ENCODE measurements at places on chromosomes 2 and 18.

- no peak for DNase-seq
- no peaks in the 10 kb centered on the region for H3K27me3 ChIP-seq
- H3K4me1 ChIP-seq = no peaks in the 10 kb centered on the region
- H3K4me3 ChIP-seq = no peak overlapping the region
- H3K27ac ChIP-seq = no peak overlapping the region
Measured at GRCh38 chr2:221267773-221268425, 304.2 kb downstream of the EPHA4 start.

- H3K36me3 ChIP-seq = no peaks in the 10 kb centered on the region
- peaks cover 19% of the 10 kb centered on the region for H3K4me1 ChIP-seq
- no peak overlapping the region for H3K27ac ChIP-seq
- H3K27me3 ChIP-seq = no peaks in the 10 kb centered on the region
Measured at GRCh38 chr2:88698498-88699233, 7.2 kb downstream of the RPIA start.

GRCh38 chr18:3626929-3627458, 177.0 kb downstream of the TGIF1 start:
- peaks cover 13% of the 10 kb centered on the region for H3K4me1 ChIP-seq
- H3K27me3 ChIP-seq = no peaks in the 10 kb centered on the region
- no peak overlapping the region for H3K4me3 ChIP-seq
- no peaks in the 10 kb centered on the region for H3K36me3 ChIP-seq

DNA sequence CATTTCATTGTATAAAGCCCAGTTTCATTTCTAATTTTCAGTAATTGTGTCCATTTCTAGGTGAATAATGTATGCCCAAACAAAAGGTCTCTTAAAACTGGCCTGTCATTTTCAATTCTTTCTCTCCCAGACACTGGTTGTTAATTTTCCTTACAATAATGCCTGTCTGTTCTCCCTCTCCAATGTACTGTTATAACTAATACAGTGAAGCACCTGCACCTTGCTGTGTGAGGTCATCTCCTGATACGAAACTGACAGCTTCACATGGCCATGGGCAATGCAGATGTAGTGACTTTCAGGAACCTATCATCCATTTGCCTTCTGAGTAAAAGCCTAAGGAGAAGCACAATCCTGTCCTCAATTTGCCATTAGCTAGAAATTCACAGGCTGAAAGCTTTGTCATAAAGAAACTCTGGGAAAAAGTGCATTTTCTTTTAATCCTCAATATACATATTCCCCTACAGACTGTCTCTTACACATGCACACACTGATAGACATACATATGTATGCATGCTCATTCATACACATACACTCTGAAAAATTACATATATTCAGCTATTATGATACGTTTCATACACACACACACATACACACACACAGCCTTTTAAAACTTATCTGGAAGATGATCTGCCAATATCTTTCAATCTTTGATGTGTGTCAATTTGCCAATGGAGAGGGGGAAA, 1030.3 kb downstream of the TDRD15 start:
- no peak for DNase-seq
- no peak overlapping the region for H3K27ac ChIP-seq
- no peaks in the 10 kb centered on the region for H3K4me1 ChIP-seq
- H3K36me3 ChIP-seq = no peaks in the 10 kb centered on the region
- no peak overlapping the region for H3K4me3 ChIP-seq

DNA sequence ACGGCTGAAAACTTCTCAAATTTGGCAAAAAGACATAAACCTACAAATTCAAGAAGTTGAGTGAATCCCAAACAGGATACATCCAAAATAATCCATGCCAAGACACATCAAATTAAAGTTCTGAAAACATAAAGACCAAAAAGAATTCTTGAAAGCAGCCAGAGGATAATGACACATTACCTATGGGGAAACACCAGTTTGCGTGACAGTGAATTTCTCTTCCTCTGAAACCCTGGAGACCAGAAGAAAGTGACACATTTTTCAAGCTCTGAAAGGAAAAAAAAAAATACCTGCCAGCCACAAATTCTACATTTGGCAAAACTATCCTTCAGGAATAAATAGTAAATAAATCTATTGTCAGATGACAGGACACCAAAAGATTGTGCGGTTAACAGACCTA, 86.0 kb upstream of the AFF3 start:
- no peaks in the 10 kb centered on the region for H3K27me3 ChIP-seq
- no peaks in the 10 kb centered on the region for H3K4me1 ChIP-seq
- no peak overlapping the region for H3K27ac ChIP-seq
- DNase-seq = no peak
